ENCODE measurements at places on chromosomes 5 and 9.
A peak's percentile ranks its signal among the peaks of the same experiment; 100 is the strongest.

- DNase-seq: no peak
Measured at GRCh38 chr9:90921104-90921503, 119.5 kb downstream of the SYK start.

- DNase-seq: no peak
Measured at GRCh38 chr5:147673266-147673665, 109.3 kb downstream of the JAKMIP2 start.

DNA sequence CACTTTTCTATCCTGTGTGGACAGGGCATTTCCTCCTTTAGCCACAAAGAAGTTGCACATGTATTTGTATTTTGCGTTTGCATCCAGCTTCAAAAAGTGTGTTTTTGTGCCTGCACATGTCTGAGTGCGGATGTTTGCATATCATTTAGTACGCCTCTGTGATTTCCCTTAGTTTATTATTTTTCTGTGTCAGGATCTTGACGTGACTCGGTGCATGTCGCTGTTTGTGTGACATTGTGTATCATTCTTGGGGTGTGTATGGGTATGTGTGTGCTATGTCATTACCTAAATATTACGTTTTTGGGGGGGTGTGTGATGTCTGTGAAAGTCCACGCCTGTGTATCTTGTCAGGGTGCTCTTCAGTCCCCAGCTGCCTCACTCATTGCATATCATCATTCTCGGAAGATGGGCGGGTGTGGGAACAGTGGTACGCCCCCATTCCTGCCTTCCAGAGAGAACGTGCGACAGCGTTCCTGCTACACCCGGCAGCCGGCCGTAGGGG lies 416 bp upstream of the PAIP2 start:
- DNase-seq: no peak

DNA sequence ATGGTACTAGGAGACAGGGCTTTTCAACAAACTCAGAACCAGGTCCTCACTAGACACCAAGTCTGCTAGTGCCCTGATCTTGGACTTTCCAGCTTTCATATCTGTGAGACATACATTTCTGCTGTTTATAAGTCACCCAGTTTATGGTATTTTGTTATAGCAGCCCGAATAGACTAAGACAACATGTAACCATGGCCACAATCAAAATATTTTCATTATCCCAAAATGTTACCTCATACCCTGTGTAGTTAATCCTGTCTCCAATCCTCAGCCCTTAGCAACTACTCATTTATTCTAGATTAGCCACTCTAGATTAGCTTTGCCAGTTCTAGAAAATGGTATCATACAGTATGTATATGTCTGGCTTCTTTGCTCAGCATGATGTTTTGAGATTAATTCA lies 6.3 kb upstream of the ATG10 start:
- no peak for DNase-seq

DNA sequence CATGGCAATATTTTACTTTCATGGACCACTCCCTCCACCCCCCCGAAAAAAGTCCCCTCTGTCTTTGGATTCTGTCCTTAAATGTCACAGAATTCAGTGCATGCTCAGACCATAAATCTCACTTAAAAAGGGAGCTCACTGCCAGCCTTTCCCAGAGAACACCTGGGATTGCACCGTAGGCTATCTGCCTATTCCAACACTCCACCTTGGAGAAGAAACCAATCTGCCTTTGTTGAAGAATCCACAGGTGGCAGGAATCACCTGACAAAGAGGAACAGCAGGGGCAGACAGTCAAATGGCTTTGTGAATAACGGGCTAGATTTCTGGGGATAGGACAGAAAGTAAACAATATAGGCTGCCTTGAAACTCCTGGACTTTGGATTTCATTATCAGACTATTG lies 306.7 kb upstream of the BRINP1 start:
- no peak for DNase-seq

- DNase-seq: no peak
Measured at GRCh38 chr5:74765201-74765600, 1.7 kb downstream of the GFM2 start.

- no peak for DNase-seq
Measured at GRCh38 chr5:154949781-154950180, 8.9 kb downstream of the MRPL22 start.

GRCh38 chr9:98049288-98050072 lies 7.1 kb upstream of the NANS start:
- peak; percentile 1 for DNase-seq

DNA sequence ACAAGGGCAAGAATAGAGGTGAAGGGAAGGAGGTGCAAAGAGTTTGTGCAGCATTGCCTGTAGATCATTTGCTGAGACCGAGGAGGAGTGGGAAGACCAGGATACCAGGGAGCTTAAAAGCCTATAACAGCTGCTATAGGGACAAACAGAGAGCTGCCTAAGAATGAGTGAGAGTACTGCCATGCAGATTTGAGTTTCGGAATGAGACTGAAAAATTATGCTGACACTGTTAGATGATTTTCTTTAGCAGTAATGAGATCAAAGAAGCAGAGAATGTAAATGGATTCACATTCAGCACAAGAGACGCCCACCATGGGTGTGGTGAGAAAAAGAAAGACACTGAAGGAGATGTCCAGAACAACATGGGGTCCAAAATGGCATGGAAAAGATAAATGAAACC lies 69.7 kb downstream of the EPB41L4A start:
- DNase-seq: no peak

DNA sequence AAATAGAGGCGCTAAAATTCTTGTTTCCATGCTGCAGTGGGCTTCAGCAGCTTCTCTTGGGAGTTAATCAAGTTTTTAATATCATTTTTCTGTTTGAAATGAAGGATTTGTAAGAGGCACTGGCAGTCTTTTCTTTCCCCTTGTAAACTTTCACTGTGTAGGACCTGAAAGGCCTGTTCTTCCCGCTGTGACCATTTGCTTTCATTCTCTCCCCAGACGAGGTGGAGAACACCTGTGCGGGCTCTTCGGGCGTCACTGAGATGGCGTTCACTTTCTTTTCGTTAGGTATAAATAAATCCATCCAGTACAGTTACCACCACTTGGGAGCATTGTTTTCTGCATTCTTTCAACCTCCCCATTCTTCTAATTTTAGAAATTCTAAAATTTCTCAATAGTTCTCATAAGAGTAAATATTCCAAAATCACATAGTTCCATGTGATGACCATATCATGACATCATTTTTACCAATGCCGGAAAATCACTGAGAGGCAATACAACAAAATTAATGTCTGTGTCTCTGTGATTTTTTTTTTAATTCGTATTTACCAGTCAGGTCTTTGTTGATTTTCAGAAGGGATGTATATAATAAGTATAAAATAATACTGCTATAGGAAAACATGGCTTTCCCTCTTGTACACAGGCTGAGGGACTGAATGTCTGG lies 131.7 kb upstream of the ICE1 start:
- no peak for DNase-seq
